Osteocyte (in vitro differentiated cells): ENCODE measurements at places on chromosomes 13 and 19. TPM values are rescaled to one million over a fixed set of nuclear protein-coding genes. Genes with fewer than 3 reads are reported as not detected.

GRCh38 chr19:843180-843835 is 2.5 kb downstream of the PRTN3 start:
- H3K36me3 ChIP-seq = no peaks in the 10 kb centered on the region
- DNase-seq = peak; percentile 83
- H3K4me3 ChIP-seq = no peak overlapping the region
- H3K4me1 ChIP-seq = peaks cover 20% of the 10 kb centered on the region

GRCh38 chr19:46181388-46181779 is 33.3 kb downstream of the IGFL2 start:
- no peaks in the 10 kb centered on the region for H3K36me3 ChIP-seq
- H3K27me3 ChIP-seq = peaks cover 72% of the 10 kb centered on the region
- no peak for DNase-seq
- no peak overlapping the region for H3K27ac ChIP-seq

DNA sequence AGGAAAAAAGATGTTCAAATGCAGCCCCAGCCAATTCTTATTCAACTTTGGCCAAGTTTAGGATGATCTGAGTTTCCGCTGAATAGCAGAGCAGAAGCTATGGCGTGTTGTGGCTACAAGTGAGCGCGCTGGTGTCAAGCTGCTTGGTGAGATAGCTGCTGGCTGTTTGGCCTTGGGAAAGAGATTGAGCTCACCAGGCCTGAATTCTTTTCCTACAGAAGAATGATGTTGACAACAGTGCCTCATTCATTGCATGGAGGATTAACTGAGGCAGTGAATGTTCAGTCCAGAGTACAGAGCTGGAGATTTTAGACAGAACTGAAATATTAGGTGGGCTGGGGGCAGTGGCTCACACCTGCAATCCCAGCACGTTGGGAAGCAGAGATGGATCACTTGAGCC is 31.5 kb upstream of the MAP3K10 start:
- no peaks in the 10 kb centered on the region for H3K4me1 ChIP-seq
- no peak overlapping the region for H3K27ac ChIP-seq
- no peaks in the 10 kb centered on the region for H3K36me3 ChIP-seq
- no peak overlapping the region for H3K4me3 ChIP-seq

- H3K27ac ChIP-seq = no peak overlapping the region
- no peaks in the 10 kb centered on the region for H3K4me1 ChIP-seq
- no peak for DNase-seq
- H3K4me3 ChIP-seq = no peak overlapping the region
- peaks cover 10% of the 10 kb centered on the region for H3K36me3 ChIP-seq
- H3K27me3 ChIP-seq = no peaks in the 10 kb centered on the region
These were observed 13.4 kb downstream of the THOP1 start for GRCh38 chr19:2798733-2799132.

DNA sequence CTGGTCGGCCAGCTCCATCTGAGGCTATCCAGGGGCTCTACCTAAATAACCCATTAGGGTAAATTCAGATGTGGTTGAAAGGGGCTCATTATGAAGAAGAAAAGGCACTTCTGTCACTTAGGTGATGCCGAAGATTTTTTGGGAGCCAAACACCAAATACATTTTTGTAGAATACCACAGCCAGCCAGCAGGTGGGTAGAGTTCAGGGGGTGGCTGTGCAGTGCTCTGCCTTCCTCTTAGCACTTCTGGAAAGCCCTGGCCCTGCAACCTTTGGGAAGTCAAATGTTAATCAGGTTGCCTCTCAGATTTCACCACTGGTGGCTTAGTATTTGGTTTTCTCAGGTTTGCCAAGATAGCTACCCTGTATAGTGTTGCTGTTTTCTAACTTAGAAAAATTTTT is 18.5 kb upstream of the GPR18 start:
- H3K4me3 ChIP-seq = no peak overlapping the region
- DNase-seq = no peak
- no peaks in the 10 kb centered on the region for H3K27me3 ChIP-seq
- H3K36me3 ChIP-seq = peaks cover 3% of the 10 kb centered on the region
- H3K4me1 ChIP-seq = peaks cover 6% of the 10 kb centered on the region

Gene POLRMT
- 44.6 and 47.6 TPM in 2 replicates for total RNA-seq
